Activated B cell treated with CpG ODN at 0.5 μM for 24 hours (primary cell): ENCODE measurements at places on chromosomes 12 and 14.

DNA sequence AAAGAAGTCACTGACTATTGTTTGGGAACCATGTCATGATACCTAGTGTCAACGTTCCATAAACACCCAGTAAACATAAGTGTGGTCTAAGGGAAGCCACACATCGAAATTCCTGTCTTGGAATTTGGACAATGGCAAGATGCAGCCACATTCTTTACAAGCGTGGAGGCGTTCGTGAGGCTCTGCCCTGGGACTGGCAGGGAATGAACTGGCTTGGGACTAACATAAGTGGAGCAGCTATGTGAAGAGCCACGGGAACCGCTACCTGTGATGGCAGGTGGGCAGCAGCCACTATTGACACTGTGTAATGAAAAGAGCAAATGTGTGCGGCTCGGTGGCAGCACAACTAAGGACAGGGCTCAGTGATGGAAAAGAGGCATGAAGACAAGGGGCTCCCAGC, 10.0 kb upstream of the NRIP2 start:
- H3K27me3 ChIP-seq, result no peaks in the 10 kb centered on the region
- peaks cover 60% of the 10 kb centered on the region for H3K36me3 ChIP-seq
- H3K4me1 ChIP-seq, result no peaks in the 10 kb centered on the region
- no peak overlapping the region for H3K27ac ChIP-seq

DNA sequence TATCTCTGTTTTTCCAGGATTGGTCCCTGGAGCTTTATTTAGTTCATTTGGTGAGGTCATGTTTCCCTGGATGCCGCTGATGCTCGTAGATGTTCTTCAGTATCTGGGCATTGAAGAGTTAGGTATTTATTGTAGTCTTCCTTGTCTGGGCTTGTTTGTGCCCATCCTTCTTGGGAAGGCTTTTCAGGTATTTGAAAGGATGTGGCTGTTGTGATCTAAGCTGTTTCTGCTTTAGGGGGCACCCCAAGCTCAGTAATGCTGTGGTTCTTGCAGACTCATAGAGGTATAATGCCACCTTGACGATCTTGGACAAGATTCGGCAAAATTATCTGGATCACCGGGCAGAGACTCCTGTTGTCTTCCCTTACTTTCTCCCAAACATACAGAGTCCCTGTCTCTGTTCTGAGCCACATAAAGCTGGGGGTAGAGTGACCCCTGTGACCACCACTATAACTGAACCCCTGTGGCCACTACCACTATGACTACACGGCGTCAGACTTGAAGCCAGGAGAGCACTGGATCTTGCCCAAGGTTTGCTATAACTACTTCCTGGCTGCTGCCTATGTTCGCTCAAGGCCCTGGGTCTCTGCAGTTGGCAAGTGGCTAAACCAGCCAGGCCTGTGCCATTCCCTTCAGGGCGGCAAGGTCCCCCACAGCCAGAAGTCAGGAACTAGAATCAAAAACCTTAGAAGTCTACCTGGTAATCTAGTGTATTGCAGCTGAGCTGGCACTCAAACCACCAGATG, 40.9 kb downstream of the FGD4 start:
- H3K4me1 ChIP-seq, result no peaks in the 10 kb centered on the region
- DNase-seq, result no peak
- no peak overlapping the region for H3K27ac ChIP-seq

DNA sequence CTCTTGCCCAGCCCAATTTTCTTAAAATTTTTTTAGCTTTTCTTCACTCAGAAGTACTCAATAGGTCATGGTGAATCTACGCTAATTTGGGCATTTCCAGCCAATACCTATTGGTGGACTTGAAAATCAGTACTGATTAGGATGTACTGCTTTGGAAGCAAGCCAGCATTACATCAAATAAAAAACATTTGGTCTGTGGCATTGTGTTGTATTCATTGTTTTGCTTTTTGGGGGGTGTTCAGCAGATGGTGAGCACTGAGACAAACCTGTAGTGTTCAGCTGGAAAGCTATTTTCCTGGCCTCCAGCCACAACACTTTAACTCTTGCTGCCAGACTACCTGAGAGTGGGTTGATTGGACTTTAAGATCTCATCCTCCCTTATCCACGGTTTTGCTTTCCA, 4.0 kb downstream of the MAPKAPK5 start:
- no peaks in the 10 kb centered on the region for H3K27me3 ChIP-seq
- no peak for DNase-seq
- H3K36me3 ChIP-seq, result peaks cover 38% of the 10 kb centered on the region
- no peak overlapping the region for H3K4me3 ChIP-seq

DNA sequence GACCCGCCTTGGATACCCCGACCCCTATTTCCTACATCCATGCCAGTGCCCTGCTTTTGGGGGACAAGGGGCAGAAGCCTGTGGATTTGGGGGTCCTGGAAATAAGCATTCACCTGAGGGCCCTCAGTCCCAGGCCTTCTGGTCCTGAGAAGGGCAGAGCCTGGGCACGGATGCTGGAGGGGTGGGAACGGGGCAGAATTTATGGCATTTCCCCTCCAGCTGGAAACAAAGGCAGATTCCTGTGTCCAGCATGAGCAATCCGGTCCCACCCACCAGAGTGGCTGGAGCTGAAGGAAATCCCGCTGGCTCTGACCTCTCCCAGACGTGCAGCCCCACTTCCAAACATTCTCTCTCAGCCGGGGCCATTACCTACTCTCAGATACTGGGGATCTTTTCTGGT, 9.3 kb downstream of the ANKRD33 start:
- H3K27ac ChIP-seq, result no peak overlapping the region
- H3K4me1 ChIP-seq, result no peaks in the 10 kb centered on the region
- H3K4me3 ChIP-seq, result no peak overlapping the region
- peaks cover 16% of the 10 kb centered on the region for H3K27me3 ChIP-seq
- no peak for DNase-seq

DNA sequence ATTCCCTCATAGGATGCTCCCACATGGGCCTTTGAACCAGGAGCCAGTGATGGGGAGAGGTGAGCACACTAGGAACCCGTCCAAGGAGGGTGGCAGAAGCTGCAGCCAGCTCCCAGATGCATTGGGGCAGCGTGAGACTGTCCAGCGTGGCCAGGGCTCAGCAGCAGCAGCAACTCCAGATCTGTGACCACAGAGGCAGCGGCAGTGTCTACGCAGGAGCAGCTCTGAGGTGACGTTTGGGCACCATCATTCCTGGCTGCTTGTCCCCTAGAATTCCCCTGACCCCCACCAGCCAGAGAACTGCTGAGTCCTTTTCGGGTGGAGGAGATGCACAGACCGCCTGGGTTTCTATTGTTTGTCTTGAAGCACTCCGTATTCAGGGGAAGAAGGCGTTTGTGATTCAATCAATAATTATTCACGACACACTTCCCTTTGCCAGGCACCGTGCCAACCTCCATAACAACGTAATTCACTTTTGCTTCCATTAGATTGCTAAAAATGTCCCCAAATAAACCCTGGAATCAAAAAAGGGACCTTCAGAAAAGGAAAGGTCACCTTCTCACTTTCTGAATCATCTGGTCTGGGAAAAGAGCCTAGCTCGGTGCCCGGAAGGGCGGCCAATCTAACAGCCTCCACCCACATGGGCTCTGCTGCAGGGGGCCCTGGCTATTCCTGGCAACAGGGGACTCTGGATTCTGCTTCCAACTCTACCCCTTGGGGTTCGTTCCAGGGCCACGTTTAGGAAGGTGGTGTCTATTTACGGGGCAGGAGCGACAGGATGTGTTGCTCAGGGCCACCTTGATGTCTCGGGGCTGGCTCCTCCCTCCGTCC, 11.4 kb upstream of the BDKRB2 start:
- peaks cover 17% of the 10 kb centered on the region for H3K27me3 ChIP-seq
- H3K27ac ChIP-seq, result no peak overlapping the region
- no peak for DNase-seq
- H3K36me3 ChIP-seq, result no peaks in the 10 kb centered on the region

DNA sequence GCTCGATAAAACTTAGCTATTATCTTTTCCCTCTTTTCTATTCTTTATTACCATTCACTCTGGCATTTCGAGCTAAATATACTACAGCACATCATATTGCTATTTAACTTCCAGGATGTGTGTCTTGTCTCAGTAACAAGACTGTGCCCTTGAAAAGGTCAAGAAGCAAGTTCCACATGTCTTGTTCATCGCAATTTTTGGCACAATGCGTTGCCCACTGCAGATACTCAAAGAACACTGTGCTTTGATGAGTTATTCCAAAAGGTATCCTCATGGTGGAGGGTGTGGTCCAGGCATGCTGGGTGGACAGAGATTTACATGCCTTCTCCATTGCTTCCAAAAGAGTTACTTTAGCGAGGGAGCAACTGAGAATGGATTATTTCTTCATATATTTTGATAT, 6.6 kb downstream of the E2F7 start:
- no peak overlapping the region for H3K4me3 ChIP-seq
- H3K36me3 ChIP-seq, result no peaks in the 10 kb centered on the region
- peaks cover 2% of the 10 kb centered on the region for H3K27me3 ChIP-seq
- DNase-seq, result no peak

GRCh38 chr12:53147181-53147580, 33.3 kb upstream of the ZNF740 start:
- H3K36me3 ChIP-seq, result no peaks in the 10 kb centered on the region
- no peak overlapping the region for H3K27ac ChIP-seq
- H3K4me1 ChIP-seq, result no peaks in the 10 kb centered on the region
- no peak overlapping the region for H3K4me3 ChIP-seq

GRCh38 chr14:36271939-36272907, 48.2 kb downstream of the MBIP start:
- no peak overlapping the region for H3K27ac ChIP-seq
- peak overlapping the region; percentile 54 for H3K4me3 ChIP-seq
- no peak for DNase-seq
- no peaks in the 10 kb centered on the region for H3K36me3 ChIP-seq
- H3K4me1 ChIP-seq, result peaks cover 8% of the 10 kb centered on the region
- H3K27me3 ChIP-seq, result peaks cover 46% of the 10 kb centered on the region

DNA sequence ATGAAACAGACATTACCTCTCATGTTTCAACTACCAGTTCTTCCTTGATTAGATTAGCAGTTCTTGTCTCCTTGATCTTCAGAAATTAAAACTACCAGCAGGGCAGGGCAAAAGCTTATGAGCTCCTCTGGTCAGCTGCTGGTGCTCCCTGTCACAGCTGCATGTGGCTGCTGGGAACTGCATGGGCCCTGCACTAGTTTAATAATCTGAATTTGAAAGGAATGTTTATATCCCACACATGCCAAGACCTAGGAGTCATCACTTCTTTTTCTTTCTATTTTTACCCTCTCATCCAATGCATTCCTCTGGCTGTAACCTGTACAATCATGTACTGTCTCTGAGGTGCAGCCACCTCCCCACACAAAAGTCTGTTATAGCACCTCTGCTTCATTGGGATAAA, 73.9 kb downstream of the ARMH4 start:
- no peak for DNase-seq
- H3K4me1 ChIP-seq, result no peaks in the 10 kb centered on the region
- H3K4me3 ChIP-seq, result no peak overlapping the region

DNA sequence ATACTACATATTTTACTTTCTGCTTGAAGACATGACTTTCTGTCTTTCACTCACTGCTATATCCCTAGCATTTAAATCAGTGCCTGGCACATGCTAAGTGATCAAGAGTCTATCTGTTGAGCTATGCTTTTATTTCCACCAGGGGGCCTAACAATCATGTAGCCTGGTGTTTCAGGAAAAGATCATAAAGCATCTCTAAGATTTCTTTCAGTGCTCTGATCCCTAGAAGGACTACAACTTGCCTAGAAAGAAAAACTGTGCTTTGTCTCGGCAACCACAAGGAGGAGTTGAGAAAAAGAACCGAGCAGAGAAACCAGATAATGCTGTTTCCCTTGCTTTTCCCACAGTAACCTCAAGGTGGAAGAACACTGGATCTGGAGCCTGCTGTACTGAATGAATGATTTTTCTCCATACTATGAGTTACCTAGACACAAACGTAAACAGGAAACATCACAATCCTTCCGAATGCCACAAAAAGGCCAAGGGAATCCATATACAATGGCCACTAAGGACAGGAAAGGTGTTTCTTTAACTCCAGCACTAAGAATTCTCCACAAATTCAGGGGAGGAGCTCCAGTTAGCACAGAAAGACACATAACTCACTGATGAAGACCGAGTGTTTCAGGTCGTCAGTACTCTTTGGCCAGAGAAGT, 1.2 kb downstream of the CRY1 start:
- no peak overlapping the region for H3K4me3 ChIP-seq
- DNase-seq, result no peak
- peaks cover 4% of the 10 kb centered on the region for H3K36me3 ChIP-seq

- no peak overlapping the region for H3K4me3 ChIP-seq
- peaks cover 16% of the 10 kb centered on the region for H3K36me3 ChIP-seq
- no peak overlapping the region for H3K27ac ChIP-seq
- no peaks in the 10 kb centered on the region for H3K27me3 ChIP-seq
Observed at GRCh38 chr14:89870316-89870715, 84.2 kb downstream of the EFCAB11 start.

DNA sequence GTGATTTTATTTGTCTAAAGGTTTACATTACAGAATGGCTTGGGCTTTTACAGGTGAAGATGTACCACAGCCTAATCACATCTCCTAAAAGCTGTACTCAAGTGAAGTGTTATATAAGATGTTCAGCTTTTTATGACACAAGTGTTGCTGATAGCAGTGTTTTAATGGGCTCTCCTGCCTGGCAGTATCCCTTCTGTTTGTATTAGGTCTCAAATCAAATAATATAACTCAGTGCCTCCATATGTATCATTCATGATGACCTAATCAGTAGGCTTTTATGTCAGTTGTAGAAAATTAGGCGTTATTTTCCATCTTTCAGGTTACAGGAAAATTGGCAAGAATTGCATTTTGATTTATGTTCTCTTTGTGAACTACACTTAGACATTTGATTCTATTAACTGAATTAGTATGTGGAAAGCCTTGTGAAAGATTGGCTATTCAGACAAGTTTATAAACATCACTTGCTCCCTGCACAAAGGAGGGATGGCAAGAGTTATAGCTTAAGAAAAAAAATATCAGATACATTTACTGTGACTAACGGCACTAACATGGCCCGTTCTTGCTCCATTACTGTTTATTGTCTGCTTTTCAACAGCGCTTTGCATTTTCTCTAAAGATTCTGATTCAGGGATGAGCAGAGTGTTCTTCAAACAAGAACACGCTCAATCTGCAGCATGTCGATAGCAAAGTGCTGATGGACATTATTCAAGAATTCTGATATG, 143.7 kb upstream of the DIO2 start:
- no peaks in the 10 kb centered on the region for H3K4me1 ChIP-seq
- H3K4me3 ChIP-seq, result no peak overlapping the region
- no peaks in the 10 kb centered on the region for H3K36me3 ChIP-seq
- no peak overlapping the region for H3K27ac ChIP-seq
- no peak for DNase-seq
- no peaks in the 10 kb centered on the region for H3K27me3 ChIP-seq

DNA sequence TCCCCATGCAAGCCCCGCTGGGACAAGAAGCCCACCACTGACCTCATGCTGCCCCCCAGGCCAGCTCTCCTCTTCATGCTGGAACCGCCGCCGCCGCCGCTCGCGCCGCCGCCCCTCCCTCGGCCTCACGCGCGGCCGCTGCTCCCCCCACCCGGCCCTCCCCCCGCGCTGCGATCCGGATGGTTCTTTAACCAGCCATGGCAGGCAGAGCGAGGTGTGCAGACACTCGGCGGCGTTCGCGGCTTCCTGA, at the start of gene DCAF5:
Gene DCAF5, minus strand, starts transcription at position 218 of the 250 bp plus-strand sequence. Its CDS starts 141 bp downstream, at position 77.
- peaks cover 27% of the 10 kb centered on the region for H3K36me3 ChIP-seq
- peak within 1 kb of the TSS; percentile 88 for H3K27ac ChIP-seq
- H3K4me1 ChIP-seq, result peaks cover 30% of the 10 kb centered on the region
- H3K27me3 ChIP-seq, result no peaks in the 10 kb centered on the region
- DNase-seq, result no peak

- H3K27ac ChIP-seq, result no peak overlapping the region
- no peak for DNase-seq
- no peaks in the 10 kb centered on the region for H3K27me3 ChIP-seq
- H3K4me3 ChIP-seq, result no peak overlapping the region
- peaks cover 48% of the 10 kb centered on the region for H3K4me1 ChIP-seq
- H3K36me3 ChIP-seq, result peaks cover 13% of the 10 kb centered on the region
Observed at GRCh38 chr12:119685375-119685774, 17.4 kb downstream of the PRKAB1 start.
